ENCODE measurements at places on chromosomes 4 and X. TPM values are rescaled to one million over a fixed set of nuclear protein-coding genes. Genes with fewer than 3 reads are reported as not detected.
A peak's percentile ranks its signal among the peaks of the same experiment; 100 is the strongest.

DNA sequence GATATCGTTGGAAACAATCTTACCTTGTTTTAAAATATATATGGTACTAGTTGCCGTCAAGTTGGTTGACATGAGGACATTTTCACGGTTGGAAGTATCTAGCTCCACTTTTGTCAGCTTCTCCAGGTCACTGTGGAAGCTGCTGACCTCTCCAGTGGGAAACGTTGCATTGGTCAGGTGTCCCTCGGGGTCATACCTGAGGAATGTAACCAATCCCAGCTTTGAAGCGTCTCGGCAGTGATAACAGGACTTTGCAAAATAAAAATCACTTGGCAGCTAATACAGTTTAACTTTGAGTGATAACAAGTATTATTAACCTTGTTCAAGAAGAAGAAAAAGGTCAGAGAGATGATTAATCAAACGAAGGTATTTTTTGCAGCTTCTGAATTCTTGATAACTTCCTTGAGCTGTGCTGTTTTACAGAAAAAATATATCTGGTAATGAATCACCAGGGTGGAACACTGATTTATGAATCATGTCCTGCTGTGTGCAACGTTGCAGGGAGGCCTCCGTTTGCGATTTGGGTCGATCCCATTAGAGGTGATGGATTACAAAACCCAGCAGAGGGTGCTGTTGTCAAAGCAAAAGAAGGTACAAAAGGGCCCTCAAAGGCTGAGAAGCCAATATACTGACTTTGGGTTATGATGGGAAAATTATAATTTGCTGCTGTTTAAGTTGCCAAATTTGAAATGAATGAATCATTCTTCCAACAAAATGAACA lies 60.1 kb downstream of the SH2D1A start:
- DNase-seq, result peak; percentile 69

GRCh38 chrX:135974279-135974856 lies 580 bp upstream of the MMGT1 start:
- DNase-seq, result peak; percentile 59

- DNase-seq, result no peak
Measured at GRCh38 chr4:84803720-84804119, 162.8 kb downstream of the WDFY3 start.

- no peak for DNase-seq
Measured at GRCh38 chrX:35166023-35166422, 223.4 kb downstream of the FAM47B start.

DNA sequence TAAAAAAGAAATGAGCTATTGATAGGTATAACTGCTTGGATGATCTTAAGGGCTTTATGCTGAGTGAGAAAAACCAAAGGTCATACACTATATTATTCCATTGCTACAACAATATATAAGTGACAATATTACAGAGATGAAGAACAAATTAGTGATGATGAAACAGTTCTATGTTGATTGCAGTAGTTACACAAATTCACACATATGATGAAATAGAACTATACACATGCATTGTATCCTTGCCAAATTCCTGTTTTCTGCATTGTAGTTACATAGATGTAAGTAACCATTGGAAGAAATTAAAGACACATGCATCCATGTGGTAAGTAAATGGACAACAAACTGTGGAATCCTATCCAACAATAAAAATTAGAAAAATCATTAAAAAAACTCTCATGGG lies 76.5 kb downstream of the CENPC start:
- DNase-seq, result no peak

The BTC gene
- total RNA-seq, result 10.3 TPM
